ENCODE measurements at places on chromosomes 1 and 21. TPM values are rescaled to one million over a fixed set of nuclear protein-coding genes. Genes with fewer than 3 reads are reported as not detected.

- DNase-seq = no peak
Observed at GRCh38 chr1:231605149-231606100, 21.2 kb upstream of the DISC1 start.

CITED4 gene
- 5.3 TPM for total RNA-seq

GRCh38 chr1:38045401-38046332, 926 bp downstream of the POU3F1 start:
- DNase-seq = no peak

- DNase-seq = no peak
Observed at GRCh38 chr1:62240651-62241370, 46.2 kb downstream of the L1TD1 start.

GRCh38 chr21:36386031-36386642, 945 bp downstream of the CHAF1B start:
- DNase-seq = no peak

- DNase-seq = no peak
Observed at GRCh38 chr21:29697555-29698193, 242.1 kb downstream of the GRIK1 start.

FNBP1L gene
- total RNA-seq = 27.1 TPM

FOXO6 gene
- total RNA-seq = 1.0 TPM

DNA sequence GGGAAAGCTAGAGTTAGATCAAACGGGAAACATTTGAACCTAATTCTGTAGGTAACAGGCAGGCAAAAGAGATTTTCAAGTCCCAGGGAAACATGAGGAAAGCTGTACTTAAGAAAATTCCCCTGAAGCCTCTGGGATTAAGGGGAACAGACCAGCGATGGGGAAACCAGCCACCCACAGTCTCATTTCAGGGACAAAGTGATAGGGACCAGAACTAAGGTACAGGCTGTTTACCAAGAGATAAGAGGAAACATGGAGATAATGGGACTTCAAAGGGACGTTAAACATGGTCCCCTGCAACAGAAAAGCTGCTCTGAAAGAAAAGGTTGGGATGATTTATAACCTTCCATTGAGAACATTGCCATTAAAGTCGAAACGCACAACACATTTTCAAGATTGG, 84.4 kb downstream of the NTPCR start:
- DNase-seq = no peak

PLA2G2C gene
- total RNA-seq = not detected

DNA sequence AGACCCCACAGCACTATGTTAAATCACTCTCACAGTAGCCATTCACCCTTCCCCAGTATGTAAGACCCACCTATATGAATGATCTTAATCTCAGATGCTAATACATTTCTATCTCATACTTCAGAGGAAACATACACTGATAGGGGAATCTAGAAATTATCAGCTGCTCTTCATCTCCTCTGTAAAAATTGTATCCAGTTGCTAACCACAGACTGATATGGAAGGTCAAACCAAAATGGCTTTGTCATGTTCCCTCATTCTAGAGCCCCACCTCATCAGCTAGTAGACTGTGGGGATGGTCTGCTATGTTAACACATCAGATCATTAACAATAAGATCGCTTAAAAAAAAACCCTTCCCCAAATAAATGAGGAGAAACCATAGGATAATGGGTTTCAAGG, 71.7 kb downstream of the UBR4 start:
- no peak for DNase-seq

DNA sequence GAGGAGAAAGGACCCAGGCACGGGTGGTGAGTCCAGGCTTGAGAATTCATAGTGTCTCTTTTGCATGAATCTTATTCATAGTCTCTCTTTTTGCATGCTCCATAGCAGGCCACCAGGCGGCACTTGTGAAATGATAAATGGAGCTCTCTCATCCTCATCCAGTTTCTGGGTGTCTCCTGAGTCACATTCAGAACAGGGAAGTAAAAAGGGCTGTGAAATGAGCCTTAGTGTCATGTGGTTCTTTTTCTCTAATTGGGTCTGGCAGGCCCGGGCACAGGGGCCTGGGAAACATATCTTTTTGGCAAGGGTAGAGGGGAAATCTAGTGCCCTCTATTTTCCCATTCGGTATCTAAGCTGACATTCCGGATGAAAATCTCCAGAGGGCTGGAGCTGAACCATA, 19.1 kb upstream of the NCF2 start:
- peak; percentile 78 for DNase-seq

DNA sequence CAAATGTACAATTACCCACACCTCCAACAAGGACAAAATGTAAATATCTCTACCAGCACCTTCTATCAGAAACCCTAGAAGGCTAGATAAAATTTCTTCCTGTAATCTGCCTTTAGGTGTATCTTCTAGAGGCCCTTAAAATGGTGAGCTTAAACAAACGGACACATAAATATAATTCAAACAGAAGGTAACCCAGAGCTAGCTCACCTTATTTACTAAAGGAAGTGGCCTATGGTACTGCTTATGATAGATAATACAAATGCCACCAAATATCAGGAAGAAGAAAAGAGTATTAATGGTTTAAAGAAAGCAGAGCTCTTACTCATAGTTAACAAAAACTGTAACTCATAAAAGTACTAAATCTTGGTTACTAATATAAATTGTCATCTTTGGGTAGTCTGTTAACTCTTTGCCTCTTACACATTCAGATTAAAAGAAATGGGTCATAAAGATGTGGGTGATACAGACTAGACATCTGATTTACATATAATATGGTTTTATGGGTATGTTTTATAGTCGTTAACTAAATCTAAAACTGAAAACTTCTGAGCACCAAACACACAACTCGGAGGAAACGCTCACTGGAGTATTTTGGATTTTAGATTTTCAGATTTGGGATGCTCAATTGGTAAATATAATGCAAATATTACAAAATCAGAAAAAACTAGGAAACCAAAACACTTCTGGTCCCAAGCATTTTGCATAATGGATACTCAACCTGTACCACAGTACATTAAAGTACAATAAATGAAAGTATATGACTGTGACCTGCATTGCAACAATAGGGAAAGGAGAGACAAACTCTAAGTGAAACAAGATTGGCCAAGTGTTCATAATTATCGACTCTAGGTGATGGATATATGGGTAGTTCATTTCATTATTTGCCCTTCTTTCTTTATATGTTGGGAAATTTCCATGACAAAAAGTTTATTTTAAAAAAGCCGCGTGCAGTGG, 23.2 kb downstream of the TRIT1 start:
- no peak for DNase-seq

DNA sequence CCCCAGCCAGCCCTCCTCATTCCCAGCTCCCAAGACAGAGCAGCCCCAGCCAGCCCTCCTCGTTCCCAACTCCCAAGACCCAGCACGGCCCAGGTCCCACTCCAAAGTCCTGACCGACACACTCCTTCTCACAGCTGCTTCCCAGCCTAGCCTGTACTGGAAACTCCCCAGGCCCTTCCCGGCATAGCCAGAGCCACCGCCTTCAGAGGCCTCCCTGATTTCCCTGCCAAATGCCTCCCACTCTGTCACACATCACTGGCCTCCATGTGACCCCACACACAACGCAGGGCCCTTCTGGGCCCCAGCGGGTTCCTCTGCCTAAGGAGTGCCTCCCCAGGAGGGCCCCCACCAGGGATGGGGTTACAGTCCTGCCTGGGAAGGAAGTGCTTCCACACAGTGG, 2.8 kb downstream of the UBE2J2 start:
- no peak for DNase-seq

GRCh38 chr1:172498857-172499256, 34.1 kb upstream of the SUCO start:
- no peak for DNase-seq

- no peak for DNase-seq
Observed at GRCh38 chr1:3117879-3118278, 48.9 kb downstream of the PRDM16 start.

DNA sequence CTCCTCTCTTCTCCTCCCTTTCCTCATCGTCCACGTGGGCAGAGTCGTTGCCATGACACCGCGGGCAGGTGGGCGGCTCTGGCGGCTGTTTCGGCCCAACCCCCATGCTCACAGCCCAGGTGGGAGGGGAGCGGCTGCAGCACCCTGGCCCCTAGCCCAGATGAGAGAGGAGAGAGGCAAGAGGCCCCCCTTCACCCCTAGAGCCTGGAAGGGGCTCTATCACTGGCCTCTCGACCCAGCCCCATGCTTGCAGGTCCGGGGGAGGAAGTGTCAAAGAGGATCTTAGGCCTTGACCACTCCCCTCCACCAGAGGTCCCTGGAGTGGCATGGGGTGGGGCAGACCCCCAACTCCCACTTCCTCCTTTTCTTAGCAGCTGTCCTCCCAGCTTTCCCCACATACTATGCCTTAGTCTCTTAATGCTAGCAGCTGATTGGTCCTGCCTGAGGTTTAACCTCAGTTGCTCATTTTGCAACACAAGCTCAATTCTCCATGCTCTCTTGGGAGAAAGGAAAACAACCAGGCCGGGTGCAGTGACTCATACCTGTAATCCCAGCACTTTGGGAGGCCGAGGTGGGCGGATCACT, 10.4 kb downstream of the DLGAP3 start:
- no peak for DNase-seq

- no peak for DNase-seq
Observed at GRCh38 chr1:174219606-174220370, 60.5 kb downstream of the RABGAP1L start.

DNA sequence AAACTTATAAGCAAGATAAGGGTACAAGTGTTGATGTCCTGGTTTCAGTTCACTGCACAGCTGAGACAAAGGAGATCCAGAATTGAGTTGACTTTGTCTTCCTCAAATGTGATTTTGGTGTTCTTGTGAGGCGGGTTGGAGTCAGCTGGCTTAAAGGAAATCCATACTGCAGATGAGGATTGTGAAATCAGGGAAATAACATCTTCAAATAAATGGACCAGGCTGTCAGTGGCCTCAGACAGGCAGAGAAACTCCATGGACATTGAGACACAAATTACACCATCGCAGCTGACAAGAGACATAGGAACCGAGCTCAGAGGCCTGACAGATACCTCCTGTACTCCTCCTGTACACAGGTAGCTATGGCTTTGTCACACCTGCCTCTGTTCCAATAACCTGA, 27.0 kb upstream of the REG4 start:
- no peak for DNase-seq

OR2T29 gene
- not detected for total RNA-seq

- DNase-seq = no peak
Observed at GRCh38 chr1:78911956-78912880, 94.3 kb downstream of the ADGRL4 start.

- no peak for DNase-seq
Observed at GRCh38 chr1:58839147-58839795, 55.4 kb upstream of the JUN start.

- no peak for DNase-seq
Observed at GRCh38 chr1:97685360-97685759, 235.5 kb downstream of the DPYD start.

CTSE gene
- not detected for total RNA-seq

DNA sequence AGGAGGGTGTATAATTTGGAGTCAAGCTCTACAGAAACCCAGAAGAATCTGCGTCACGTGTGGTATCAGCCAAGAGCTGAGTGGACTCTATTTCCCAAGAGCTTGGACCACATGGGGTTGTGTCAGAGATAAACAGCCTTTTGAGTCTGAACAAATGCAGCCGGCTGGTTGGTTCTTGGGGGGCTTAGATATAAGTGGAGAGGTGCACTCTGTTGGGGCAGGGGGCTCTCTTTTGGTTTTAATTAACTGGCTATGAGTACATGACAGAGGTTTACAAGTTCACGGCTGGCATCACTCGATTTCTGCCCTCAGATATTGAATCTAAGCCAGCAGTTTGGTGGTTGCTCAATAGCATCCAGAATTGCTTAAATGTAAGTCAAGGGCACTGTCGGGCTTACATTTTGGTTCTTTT, 501 bp upstream of the MRAP start:
- DNase-seq = no peak

ANKRD35 gene
- total RNA-seq = not detected

- DNase-seq = peak; percentile 41
Observed at GRCh38 chr1:229114850-229115365, 156.0 kb upstream of the RAB4A start.

- no peak for DNase-seq
Observed at GRCh38 chr1:107593501-107594209, 371.3 kb downstream of the VAV3 start.

CIART gene
- total RNA-seq = 15.2 TPM

GRCh38 chr1:100614570-100614969, 76.6 kb downstream of the GPR88 start:
- no peak for DNase-seq

RNF186 gene
- total RNA-seq = not detected

DNA sequence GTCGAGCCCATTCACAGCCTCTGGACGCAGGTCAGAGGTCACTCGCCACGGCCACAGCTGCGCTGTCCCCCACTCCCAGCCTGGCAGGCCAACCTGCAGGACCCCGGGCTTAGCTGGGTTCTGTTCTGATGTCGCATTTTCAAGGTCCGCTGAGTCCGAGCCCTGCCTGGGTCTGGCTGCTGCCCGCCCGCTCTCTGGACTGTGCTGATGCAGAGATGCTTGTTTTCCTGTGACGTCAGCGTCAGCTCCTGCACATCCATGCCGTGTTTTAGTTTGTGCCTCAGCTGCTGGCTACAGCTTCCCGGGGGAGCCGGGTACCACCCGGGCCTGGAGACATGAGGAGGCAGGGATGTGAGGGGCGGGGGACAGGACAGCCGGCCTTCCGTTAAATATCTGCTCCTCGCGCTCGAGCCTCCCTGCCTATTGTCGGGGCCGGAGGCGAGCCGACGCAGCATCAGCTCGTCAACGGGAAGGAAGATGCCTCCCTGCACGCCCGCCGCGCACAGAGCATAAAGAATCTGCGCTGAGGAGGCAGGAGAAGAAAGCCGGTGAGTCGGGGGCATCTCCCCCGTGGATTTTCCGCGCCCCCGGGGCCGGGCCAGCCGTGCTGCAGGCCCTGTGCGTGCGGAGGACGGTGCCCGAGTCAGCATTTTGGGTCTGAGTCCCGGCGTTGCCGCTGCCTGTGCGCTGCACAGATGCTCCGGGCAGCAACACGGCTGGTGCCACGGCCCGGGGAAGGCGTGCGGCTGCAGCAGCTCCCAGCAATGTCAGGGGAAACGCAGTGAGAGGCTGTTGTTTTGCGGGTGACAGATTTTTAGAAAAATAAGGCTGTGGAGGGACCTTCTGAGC, 23.4 kb downstream of the PRKCZ start:
- DNase-seq = peak; percentile 13

PCAT6 gene
- not detected for total RNA-seq

PAQR7 gene
- 0.19 TPM for total RNA-seq

- no peak for DNase-seq
Observed at GRCh38 chr1:37621326-37621870, 13.3 kb downstream of the RSPO1 start.

- peak; percentile 87 for DNase-seq
Observed at GRCh38 chr1:156583821-156584622, 4.5 kb downstream of the TTC24 start.

DNA sequence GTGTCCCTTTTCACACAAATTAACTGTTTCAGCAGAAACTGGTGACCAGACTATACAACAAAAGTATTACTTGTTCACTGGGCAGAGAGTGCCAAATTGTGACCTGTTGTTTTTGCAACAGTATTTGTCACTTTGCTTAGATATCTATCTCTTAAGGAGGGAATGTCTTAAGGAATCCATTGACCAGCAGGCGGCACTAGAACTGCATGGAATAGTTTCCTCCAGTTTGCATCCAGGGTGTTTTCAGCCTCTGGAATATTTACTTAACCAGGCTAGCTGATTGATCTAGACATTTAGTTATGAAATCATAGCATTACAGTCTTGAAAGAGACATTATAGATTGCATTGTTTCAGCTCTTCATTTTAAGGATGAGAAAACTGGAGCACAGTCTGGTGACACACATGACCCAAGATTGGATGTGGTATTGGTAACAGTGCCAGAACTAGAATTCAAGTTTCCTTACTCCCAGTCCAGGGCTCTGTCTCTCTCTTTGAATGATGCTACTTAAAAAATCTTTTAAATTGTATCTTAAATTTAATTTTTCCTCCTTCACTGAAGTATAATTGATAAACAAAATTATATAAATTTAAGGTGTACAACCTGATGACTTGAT, 16.9 kb downstream of the RPTN start:
- peak; percentile 78 for DNase-seq

Measured in A172 (cell line).